Activated CD4-positive, CD25-positive, alpha-beta regulatory T cell (primary cell): ENCODE measurements at places on chromosomes 2 and 18.

DNA sequence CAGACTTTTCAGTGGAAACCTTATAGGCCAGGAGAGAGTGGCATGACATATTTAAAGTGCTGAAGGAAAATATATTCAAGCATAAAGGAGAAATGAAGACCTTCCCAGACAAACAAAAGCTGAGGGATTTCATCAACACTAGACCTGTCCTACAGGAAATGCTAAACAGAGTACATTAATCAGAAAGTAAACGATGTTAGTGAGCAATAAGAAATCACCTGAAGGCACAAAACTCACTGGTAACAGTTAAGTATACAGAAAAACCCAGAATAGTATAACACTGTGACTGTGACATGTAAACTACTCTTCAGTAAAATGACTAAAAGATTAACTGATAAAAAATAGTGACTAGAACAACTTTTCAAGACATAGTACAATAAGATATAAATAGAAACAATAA is 87.4 kb downstream of the ATP8B1 start:
- no peak for DNase-seq

GRCh38 chr2:101204400-101205115 is 48.1 kb upstream of the CNOT11 start:
- no peak for DNase-seq

- no peak for DNase-seq
Measured at GRCh38 chr2:27400348-27401135, 8.8 kb downstream of the PPM1G start.

DNA sequence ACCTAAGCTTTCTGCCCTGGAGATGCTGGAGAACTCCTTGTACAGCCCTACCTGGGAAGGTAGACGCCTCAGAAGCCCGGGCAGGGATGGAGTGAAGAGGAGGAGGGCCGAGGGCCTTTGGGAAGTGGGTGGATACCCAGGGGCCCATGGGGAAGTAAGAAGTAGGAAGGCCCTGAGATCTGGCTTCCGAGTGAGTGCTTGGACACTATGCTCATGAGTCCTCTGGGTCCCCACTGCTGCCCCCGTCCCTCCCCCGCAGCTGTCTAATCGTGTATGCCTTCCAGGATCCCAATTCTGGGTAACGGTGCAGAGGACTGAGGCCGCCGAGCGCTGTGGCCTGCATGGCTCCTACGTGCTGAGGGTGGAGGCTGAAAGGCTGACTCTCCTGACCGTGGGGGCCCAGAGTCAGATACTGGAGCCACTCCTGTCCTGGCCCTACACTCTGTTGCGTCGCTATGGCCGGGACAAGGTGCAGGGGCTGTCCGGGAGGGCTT is 1.1 kb downstream of the DOK1 start:
- DNase-seq = no peak

DNA sequence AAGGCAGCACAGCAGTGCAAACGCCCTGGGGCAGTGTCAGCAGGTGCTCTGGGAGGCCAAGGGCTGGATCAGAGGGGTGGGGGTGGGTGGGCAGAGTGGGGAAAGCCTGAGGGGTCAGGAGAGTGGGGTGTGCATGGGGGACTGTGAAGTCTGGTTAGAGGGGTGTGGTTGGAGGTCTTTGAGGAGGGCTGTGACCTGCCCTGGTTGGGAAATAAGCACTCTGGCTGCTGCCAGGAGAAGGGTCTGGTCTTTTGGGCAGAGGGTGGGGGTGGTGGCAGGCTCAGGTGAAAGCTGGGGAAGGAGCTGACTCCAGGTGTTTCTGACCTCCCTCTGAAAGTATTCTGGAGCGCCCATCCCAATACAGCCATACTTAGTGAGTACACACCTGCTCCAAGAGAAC is 4.2 kb downstream of the ALPI start:
- DNase-seq = no peak

GRCh38 chr2:42128721-42129486 is 40.2 kb upstream of the EML4 start:
- DNase-seq = no peak

DNA sequence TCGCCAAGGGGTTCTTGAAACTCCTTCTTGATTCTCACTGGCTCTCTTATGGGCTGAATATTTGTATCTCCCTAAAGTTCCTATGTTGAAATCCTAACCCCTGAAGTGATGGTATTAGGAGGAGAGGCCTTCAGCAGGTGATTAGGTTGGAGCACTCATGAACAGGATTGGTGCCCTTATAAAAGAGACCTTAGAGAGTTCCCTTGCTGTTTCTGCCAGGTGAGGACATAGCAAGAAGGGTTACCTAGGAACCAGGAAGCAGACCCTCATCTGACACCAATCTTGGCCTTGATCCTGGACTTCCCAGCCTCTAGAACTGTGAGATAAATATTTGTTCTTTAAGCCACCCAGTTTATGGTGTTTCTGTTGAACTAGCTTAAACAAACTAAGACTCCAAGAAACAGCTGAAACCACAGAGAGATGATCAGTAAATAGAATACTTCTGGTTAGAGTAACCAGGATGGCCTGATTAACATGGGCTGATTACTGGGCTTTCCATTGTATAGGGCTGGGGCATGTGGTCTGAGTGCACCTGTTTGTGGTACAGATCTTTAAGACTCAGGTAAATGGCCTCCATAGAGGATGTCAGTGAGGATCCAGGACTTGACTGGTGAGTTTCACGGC is 7.7 kb upstream of the CDC42EP3 start:
- DNase-seq = no peak

DNA sequence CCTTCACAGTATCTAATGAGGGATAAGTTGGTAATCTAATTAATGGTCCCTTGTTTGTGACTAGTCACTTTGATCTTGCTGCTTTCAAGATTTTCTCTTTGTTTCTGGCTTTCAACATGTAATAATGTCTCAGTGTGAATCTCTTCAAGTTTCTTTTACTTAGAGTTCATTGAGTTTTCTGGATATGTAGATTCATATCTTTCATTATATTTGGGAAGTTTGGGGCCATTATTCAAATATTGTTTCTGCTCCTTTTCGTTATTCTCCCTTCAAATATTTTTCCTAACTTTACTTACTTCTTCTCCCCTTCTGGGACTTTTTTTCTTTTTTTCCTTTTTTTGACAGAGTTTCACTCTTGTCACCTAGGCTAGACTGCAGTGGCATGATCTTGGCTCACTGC is 21.1 kb upstream of the NAPG start:
- no peak for DNase-seq

- no peak for DNase-seq
Measured at GRCh38 chr2:31008561-31009114, 129.6 kb downstream of the GALNT14 start.

- DNase-seq = no peak
Measured at GRCh38 chr18:60894254-60894945, 438.8 kb upstream of the CDH20 start.

- no peak for DNase-seq
Measured at GRCh38 chr18:37659906-37660305, 94.3 kb upstream of the CELF4 start.

GRCh38 chr2:238803996-238804870 is 43.7 kb upstream of the TWIST2 start:
- no peak for DNase-seq

DNA sequence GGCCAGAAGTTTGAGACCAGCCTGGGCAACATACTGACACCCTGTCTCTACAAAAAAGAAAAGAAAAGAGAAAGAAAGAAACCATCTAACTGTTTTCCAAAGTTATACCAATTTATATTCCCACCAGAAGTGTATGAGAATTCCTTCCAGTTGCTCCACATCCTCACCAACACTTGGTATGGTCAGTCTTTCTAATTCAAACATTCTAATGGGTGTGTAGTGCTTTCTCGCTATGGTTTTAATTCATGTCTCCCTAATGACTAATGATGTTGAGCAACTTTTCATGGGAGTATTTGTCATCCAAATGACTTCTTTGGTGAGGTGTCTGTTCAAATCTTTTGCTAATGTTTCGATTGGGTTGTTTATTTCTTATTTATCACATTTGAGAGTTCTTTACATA is 10.5 kb upstream of the B3GNT7 start:
- DNase-seq = no peak

DNA sequence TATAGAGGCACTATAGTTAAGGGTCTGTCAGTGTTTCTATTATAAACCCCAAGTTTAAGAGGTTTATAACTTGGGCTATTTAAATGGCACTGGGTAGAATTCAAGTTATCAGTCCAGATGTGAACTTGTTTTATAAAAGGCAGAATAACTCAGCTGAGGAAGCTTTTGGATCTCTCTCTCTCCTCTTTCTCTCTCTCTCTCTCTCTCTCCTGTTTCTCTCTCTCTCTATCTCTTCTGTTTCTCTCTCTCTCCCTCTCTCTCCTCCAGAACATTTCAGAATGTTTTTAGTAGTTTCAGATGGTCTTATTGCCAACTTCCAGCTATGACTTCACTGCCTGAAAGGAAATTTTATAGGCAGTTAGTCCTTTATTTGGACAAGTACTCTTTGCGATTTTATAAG is 6.4 kb upstream of the BCL11A start:
- no peak for DNase-seq

- DNase-seq = no peak
Measured at GRCh38 chr2:7953195-7953594, 728.7 kb upstream of the ID2 start.

DNA sequence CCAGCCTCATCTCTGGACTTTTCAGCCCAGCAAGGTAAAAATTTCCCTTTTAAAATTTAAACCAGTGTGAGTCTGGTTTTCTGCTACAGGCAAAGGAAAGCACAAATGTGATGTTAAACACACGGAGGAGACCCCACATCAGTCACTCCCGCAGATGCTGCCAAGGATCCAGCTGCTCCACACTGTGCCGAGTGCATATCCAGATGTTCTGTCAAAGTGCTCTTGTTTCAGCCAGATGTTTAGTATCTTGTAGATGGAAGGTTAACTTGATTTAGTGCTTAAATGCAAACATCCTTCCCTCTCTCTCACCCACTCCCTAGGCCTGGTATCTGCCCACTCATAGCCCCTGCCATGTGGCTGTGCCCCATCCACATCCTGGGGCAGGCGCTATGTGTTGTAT is 15.8 kb upstream of the ATOH8 start:
- no peak for DNase-seq

GRCh38 chr2:222878301-222878876 is 17.6 kb downstream of the ACSL3 start:
- DNase-seq = no peak

DNA sequence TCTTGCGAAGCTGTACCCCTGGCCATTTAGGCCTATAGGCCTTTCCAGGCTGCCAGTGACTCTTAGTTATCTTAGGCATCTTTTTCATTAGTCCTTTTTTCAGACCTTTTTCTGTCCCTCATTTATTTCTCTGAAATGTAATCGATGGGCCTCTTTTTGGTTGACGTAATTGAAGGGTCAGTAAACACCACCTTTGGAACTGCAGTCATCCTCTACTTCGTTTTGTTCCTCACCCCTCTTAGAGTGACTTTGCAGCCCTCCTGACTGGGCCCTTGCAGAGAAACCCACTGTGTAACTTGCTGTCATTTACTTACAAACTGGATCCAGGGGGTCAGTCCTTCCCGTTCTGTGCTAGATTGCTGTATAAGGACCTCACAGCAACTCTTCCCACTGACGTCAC is 23.2 kb downstream of the CENPO start:
- no peak for DNase-seq

- DNase-seq = no peak
Measured at GRCh38 chr2:79669714-79670113, 156.9 kb downstream of the CTNNA2 start.

DNA sequence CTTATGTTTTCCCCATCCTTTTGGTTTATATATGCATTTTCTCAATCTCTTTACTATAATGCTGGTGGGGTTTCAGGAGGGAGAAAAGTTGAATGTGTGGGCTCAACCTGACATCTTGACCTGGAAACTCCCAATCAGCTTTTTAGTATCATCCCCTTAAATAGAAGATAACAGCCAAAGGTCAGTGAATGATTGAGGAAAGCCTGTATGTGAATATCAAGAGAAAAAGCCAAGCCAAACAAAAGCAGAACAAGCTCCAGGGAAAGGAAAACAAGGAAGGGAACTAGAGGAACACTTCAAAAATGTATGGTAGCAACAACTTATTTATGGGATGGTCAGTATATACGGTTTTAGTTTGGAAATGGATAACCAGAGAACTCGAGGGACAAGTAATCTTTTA is 28.3 kb upstream of the ATOH8 start:
- DNase-seq = no peak

DNA sequence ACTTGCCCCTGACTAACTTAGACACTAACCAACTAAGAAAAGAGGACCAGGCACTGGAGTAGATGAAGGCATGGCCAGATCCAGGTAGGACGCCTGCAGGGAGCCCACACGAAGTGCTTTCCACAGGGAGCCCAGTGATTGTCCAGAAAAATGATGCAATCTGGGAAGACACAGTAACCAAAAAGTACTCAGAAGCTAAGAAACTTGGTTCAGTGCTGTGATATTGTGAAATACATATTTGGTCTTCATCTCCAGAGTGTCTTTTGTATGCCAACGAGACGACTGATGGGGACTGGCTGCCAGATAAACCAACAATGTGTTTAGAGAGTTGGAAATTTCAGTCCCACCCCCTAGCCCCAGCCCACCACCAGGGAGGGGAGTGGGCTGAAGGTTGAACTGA is 135.0 kb downstream of the SP3 start:
- DNase-seq = no peak

- DNase-seq = no peak
Measured at GRCh38 chr2:8452979-8453903, 228.6 kb upstream of the ID2 start.

GRCh38 chr18:56973487-56973886 is 173.4 kb upstream of the BOD1L2 start:
- DNase-seq = no peak

DNA sequence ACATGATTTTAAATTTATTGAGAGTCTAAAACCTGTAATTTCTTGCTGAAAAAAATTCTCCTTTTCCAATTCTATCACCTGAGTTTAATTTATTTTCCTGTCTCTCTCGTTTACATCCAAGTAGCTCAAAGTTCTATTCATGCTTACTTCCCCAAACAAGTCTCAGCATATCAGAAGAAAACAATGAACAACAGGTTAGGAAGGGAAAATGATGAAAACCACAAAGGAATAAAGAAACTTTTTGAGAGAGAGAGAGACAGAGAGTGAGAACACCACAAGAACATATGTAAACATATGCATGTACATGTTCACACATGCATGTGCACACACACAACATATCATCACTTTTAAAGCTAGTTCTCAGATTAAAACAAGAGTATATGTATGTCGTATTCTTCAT is 112.1 kb downstream of the STRN start:
- DNase-seq = no peak

- no peak for DNase-seq
Measured at GRCh38 chr2:230913406-230914143, 11.5 kb downstream of the GPR55 start.

DNA sequence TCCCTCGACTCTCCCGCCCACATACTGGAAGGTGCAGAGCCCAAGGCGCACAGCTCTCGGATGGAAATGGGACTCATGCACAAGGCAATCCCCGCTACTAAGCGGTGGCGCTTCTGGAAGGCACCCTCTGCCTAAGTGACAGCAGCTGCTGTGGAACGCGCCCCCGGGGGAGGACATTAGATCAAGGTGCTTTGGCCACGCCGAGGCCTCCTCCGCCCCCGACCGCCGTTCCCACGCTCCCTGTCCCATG is 202 bp downstream of the MCEE start:
- no peak for DNase-seq

DNA sequence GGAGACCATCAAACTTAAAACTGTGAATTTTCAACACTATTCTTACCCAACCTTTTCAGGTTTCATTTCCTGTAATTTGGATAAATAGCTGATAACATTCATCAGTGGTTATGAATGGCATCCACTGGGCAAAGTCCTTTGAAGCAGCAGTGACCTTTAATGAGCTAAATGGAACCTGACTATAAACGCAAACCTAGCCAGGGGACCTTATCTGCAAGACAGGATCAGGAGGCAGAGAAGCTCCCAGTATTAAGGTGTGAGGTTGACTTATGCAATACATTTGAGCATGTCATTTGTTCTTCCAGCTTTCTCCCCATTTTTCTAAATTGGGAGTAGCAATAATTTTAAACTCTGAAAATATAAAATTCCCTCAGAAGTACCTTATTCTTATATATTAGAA is 38.4 kb downstream of the CREG2 start:
- no peak for DNase-seq
